ENCODE measurements at places on chromosomes 13 and 19.

- no peak for DNase-seq
These were observed 452.2 kb downstream of the TSHZ3 start for GRCh38 chr19:30897034-30897433.

GRCh38 chr19:56885173-56885985 is 44.9 kb upstream of the PEG3 start:
- DNase-seq: no peak

DNA sequence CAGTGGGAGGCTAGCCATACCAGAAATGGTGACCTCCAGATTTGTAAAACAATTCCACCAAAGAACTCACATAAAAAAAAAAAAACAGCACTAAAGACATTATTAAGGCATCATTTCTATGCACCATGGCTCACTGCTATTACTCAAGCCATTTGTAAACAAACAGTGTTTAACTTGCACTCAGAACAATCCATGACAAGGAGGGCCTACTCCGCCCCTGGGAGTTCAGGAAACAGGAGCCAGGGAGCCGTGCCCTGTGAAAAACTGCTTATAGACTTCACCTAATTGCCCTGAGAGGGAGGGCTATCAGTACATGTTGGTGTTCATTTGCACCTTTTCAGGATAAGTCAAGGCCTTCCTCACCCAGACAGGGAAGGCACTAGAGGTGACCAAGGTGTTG is 103.2 kb downstream of the ZNF429 start:
- no peak for DNase-seq

- no peak for DNase-seq
These were observed 498.9 kb upstream of the SLITRK5 start for GRCh38 chr13:87172166-87172835.

DNA sequence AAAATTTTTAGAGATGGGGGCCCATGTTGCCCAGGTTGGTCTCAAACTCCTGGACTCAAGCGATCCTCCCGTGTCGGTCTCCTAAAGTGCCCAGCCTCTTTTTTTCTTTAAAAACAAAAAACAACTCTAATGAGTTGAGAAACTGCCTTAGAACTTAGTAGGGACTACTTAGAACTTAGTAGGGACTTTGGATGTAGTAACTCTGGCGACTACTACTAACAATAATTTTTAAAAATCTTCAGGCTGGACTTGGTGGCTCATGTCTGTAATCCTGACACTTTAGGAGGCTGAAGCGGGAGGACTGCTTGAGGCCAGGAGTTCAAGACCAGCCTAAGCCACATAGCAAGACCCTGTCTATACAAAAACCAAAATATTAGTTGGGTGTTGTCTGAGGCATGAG is 515 bp upstream of the C19orf67 start:
- no peak for DNase-seq
